ENCODE measurements at places on chromosomes 3 and 15.

DNA sequence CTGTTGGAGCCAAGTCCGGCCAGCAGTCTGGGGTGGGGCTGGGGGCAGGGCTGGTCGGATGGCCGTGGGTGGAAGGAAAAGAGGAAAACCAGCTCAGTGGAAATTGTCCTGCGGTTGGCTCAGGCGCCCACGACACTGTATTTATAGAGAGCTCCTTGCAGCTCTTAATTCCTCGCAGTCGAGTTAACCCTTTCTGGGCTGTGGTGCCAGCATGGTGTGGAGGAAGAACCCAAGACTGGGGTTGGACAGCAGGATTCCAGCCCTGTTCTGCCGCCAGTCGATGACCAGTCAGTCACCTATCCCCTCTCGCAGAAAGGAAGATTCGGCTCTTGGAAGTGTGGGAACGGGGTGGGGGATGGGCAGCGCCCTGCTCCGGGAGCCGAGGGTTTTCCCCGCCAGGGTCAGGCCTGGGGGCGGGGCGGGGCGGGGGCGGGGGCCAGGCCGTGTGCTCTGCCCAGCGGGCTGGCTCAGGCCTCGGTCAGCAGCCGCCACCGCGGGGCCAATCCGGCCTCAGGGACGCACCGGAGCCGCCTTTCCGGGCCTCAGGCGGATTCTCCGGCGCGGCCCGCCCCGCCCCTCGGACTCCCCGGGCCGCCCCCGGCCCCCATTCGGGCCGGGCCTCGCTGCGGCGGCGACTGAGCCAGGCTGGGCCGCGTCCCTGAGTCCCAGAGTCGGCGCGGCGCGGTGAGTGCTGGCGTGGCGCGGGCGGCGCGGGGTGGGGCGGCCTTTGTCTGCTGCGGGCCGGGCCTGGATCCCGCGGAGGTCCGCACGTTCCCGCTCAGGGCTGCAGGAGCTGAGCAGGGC, at the start of gene CD276:
Gene CD276 (plus strand): TSS at position 607 of the 804 bp plus-strand sequence. CDS start 15,257 bp downstream, outside the sequence.
- peak; percentile 19 for DNase-seq

- DNase-seq, result no peak
Measured at GRCh38 chr3:52221141-52221562, 4.3 kb downstream of the TLR9 start.

DNA sequence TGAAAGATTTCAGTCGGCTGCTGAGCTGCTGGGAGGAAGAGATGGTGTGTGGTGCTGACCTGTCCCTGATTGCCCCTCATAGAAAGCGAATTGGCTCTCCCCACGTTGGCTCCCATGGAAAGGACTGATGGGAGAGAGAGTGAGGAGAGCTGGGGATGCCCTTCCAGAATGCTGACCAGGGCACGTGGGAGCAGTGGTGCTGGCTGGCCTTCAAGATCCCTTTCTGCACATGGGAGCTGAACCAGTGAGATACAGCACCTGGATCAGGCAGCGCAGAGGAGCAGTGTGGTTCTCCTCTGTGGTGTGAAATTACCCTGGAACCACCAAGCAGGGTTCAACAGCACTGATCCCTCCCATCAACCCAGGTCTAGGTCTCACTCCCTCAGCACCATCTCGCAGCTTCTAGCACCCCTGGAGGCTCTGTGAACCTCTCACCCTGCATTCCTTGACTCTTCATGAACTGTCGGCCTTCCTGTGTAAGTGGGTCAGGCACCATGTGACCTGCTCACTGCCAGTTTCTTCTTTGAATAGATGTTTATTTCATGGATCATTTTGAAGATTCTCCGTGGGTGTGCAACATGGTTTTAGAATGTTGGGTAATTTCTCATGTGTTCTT, 55.7 kb downstream of the CACNA1D start:
- no peak for DNase-seq

DNA sequence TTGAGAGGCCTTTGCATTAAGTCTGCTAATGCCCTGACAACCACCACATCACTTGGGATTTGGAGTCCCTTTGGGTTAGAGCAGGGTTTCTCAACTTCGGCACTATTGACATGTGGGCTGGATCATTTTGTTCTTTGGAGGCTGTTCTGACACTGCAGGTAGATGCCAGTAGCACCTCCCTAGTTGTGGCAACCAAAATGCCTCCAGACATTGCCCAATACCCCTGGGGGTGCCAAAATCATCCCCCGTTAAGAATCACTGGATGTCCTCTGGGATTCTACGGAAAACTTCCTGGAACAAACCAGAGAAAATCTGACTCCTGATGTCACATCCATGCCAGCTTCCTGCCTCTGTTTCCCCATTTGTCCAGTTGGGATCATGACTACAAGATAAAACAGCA, 37.2 kb upstream of the BLM start:
- DNase-seq, result no peak

DNA sequence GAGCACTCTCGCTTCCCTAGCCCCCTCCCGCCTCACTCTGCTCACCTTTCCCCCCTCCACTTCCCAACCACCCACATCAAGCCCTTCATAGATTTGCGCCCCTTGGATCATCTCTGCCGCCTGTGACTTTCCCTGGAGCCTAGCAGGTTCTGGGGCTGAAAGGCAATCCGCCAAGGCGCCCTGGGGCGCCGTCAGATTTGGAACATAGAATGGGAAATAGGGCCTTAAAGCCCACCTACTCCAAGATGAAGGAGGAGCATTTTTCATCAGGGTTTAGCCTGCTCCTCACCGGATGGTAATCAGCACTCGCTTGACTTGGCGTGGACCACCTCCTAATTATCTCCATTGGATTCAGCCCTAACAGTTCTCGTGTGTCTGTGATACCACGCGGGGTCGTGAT, 1.3 kb downstream of the CPNE4 start:
- no peak for DNase-seq
